Cardiac septum (tissue), 1 donor: ENCODE measurements at places on chromosomes 3 and 15. TPM values are rescaled to one million over a fixed set of nuclear protein-coding genes. Genes with fewer than 3 reads are reported as not detected.

PLSCR5 gene
- not detected for total RNA-seq

ACAP2 gene
- total RNA-seq: 20.0 TPM

SIN3A gene
- 30.6 TPM for total RNA-seq

SRGAP3 gene
- 10.1 TPM for total RNA-seq

C2CD4B gene
- 1.7 TPM for total RNA-seq

RAB8B gene
- total RNA-seq: 8.7 TPM

TMC3 gene
- total RNA-seq: not detected

NUP210 gene
- 2.6 TPM for total RNA-seq

ACKR2 gene
- total RNA-seq: 1.5 TPM

ITIH1 gene
- total RNA-seq: 0.35 TPM

DNA sequence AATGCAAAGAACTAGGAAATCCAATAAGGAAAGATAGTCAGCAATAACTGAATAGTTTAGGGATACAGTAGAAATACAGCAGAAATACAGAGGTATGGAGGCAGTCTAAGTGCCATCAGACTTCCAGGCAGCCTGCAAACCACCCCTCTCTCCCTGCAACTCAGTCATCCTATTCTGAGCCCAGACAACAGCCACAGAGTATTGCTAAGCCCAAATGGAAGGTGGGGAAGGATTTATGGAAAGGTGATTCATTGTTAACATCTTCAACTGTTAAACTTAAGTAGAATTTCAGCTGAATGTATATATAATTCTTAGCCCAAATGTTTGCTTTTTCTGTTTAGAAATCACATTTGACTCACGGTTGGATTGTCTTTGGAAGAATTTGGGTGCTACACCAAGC is 300.4 kb downstream of the RBMS3 start:
- no peak for DNase-seq

GRCh38 chr15:78739996-78740903 is 71.0 kb downstream of the ADAMTS7 start:
- DNase-seq: peak; percentile 89

- no peak for DNase-seq
Measured at GRCh38 chr3:124818398-124819091, 68.6 kb downstream of the ITGB5 start.

GRCh38 chr3:152334761-152335160 is 66.0 kb downstream of the MBNL1 start:
- DNase-seq: no peak

GRCh38 chr15:51726302-51727073 is 11.0 kb downstream of the LYSMD2 start:
- peak; percentile 79 for DNase-seq

- DNase-seq: no peak
Measured at GRCh38 chr15:79922512-79923078, 25.8 kb upstream of the MTHFS start.

GRCh38 chr3:18386274-18386890 is 38.8 kb downstream of the SATB1 start:
- no peak for DNase-seq

- no peak for DNase-seq
Measured at GRCh38 chr15:82647045-82647834, at the start of gene CPEB1. Gene CPEB1 (minus strand): TSS chr15:82647363. CDS start chr15:82628459, 18,904 bp downstream.

DNA sequence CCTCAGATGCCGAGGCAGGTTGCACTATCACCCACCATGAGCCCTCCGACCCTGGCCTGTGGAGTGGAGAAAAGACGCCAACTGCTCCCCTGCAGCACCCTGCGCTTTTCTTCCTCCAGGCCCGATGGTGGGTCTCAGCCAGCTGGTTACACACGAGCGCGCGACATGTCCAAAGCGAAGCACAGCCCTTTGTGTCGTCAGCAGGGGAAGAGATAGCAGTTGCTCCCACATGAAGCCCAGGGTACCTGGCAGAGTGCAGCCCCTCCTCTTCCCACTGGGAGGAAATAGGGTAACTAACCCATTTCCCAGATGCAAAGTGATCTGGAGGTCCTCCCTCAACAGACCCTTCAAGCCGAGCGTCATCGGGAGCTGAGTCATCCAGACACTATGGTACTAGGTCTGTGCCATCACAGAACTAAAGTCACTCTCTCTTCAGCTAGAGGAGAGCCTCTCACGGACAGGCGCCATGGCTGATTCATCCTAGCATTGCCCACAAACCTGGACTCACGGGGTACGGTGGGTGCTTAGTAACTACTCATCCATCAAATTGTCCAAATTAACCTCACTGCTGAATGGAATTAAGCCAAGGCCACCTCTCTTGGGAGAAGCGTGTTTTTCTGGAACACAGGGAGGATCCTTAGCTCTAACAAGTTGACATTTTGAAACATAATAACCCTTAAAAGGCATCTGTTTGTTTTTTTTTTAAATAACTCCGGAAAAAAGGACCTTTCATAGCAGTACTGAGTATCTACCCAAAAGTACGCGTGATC is 45.2 kb upstream of the BDH1 start:
- no peak for DNase-seq

DNA sequence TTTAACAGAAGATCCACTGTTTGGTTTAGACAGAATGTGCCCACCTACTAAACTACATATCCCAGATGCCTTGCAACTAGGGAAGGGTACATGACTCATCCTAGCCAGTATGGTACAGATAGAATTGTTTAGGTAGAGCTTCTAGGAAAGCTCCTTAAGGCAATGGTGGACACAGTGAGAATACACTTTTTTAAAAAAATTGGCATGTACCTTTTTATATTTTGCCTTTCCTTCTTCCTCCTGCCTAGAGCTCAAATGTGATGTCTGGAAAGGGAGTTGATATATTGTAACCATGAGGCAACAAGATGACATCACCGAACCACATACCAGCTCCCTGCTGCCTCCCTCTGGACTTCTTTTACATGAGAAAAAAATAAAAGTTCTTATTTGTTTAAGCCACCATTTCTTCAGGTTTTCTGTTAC is 14.4 kb upstream of the C3orf80 start:
- no peak for DNase-seq

- peak; percentile 80 for DNase-seq
Measured at GRCh38 chr15:72474466-72474911, 359 bp downstream of the ARIH1 start.

- no peak for DNase-seq
Measured at GRCh38 chr15:85879334-85880163, 84.8 kb upstream of the KLHL25 start.

- peak; percentile 84 for DNase-seq
Measured at GRCh38 chr15:70856884-70857561, 3.1 kb upstream of the LARP6 start.
